ENCODE measurements at places on chromosomes 6 and 20.
A peak's percentile ranks its signal among the peaks of the same experiment; 100 is the strongest.

GRCh38 chr6:126804332-126805064 is 314.0 kb upstream of the RSPO3 start:
- no peak overlapping the region for H3K27ac ChIP-seq
- no peak overlapping the region for H3K4me3 ChIP-seq
- H3K36me3 ChIP-seq = no peaks in the 10 kb centered on the region
- no peaks in the 10 kb centered on the region for H3K27me3 ChIP-seq
- peak; percentile 70 for DNase-seq

- H3K4me1 ChIP-seq = no peaks in the 10 kb centered on the region
- no peak for DNase-seq
- H3K36me3 ChIP-seq = no peaks in the 10 kb centered on the region
- no peak overlapping the region for H3K4me3 ChIP-seq
- no peak overlapping the region for H3K27ac ChIP-seq
- H3K27me3 ChIP-seq = no peaks in the 10 kb centered on the region
Measured at GRCh38 chr6:24145690-24146131, 19.7 kb downstream of the NRSN1 start.

DNA sequence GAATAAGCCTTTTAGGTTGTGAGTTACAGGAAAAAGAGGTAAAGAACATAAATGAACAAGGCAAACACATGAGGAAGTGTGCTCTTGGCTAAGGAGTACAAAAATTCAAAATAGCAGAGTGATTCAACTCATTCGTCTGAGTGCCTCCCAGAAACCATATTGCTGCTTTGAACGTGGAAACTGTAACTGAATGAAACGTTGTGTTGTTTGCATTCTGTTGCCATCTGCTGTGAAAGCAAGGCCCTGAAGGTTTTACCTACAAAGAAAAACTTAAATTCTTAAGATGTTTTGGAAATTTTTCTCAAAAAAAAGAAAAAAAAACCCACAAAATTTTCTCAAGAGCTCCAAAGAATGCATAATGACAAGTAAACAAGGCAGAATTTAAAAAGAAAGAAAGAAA is 375.4 kb upstream of the HS3ST5 start:
- no peak for DNase-seq
- H3K36me3 ChIP-seq = no peaks in the 10 kb centered on the region
- no peak overlapping the region for H3K4me3 ChIP-seq
- no peaks in the 10 kb centered on the region for H3K27me3 ChIP-seq
- H3K4me1 ChIP-seq = peaks cover 47% of the 10 kb centered on the region

- H3K4me1 ChIP-seq = no peaks in the 10 kb centered on the region
- peaks cover 53% of the 10 kb centered on the region for H3K27me3 ChIP-seq
- H3K4me3 ChIP-seq = peak overlapping the region; percentile 37
- H3K27ac ChIP-seq = peak overlapping the region; percentile 7
- H3K36me3 ChIP-seq = no peaks in the 10 kb centered on the region
- peak; percentile 19 for DNase-seq
Measured at GRCh38 chr6:43246301-43247113, 3.2 kb downstream of the TTBK1 start.

- H3K36me3 ChIP-seq = no peaks in the 10 kb centered on the region
- no peaks in the 10 kb centered on the region for H3K27me3 ChIP-seq
- DNase-seq = no peak
- H3K27ac ChIP-seq = no peak overlapping the region
Measured at GRCh38 chr6:6655805-6656251, 67.3 kb downstream of the LY86 start.

DNA sequence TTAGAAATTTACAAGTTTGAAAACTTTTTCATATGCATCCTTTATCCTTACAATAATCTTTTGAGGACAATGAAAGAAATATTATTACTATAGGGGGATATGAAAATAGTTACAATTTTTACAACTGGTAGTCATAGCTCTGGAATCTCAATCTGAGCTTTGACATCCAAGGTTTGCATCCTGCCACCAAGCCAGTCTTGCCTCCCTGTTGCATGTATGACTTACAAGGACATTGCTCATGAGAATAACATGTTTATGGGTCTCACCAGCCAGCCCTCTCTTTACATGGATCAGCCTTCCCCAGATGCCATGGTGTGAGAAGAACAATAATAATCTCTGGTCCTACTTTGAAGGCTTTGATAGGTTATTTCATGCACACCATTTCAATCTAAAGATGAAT is 67.5 kb downstream of the THEMIS start:
- no peaks in the 10 kb centered on the region for H3K4me1 ChIP-seq
- H3K36me3 ChIP-seq = no peaks in the 10 kb centered on the region
- H3K4me3 ChIP-seq = no peak overlapping the region
- DNase-seq = no peak
- H3K27me3 ChIP-seq = no peaks in the 10 kb centered on the region

DNA sequence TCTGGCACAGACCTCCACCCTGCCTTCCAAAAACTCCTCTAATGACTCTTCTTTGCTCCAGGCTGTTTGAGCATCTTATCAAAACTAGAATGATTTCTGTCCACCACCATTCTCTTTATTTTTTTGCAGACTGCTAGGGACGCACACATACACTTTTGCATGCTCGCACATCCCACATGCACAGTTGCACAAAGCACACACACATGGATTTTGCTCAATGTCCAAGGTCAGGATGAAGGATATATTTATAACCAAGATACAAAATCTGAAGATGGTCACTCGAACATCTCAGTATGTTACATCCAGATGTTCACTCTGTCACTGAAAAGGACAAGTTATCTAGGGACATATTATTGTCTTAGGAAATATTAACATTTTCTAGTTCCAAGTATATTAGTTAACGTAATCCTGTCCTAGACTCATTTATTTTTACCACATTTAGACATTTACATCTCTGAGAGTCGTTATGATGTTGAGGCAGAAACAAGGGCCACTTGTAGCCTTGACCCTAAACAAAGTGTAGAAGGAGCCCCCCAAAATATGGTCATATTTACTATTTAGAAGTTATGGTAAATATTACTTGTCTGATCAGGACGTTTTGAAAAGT is 3.4 kb upstream of the SIM1 start:
- H3K27ac ChIP-seq = no peak overlapping the region
- H3K27me3 ChIP-seq = peaks cover 100% of the 10 kb centered on the region

GRCh38 chr20:33653218-33653899 is 8.8 kb upstream of the C20orf144 start:
- H3K4me1 ChIP-seq = peaks cover 16% of the 10 kb centered on the region
- DNase-seq = peak; percentile 78
- no peaks in the 10 kb centered on the region for H3K27me3 ChIP-seq
- H3K36me3 ChIP-seq = peaks cover 5% of the 10 kb centered on the region

DNA sequence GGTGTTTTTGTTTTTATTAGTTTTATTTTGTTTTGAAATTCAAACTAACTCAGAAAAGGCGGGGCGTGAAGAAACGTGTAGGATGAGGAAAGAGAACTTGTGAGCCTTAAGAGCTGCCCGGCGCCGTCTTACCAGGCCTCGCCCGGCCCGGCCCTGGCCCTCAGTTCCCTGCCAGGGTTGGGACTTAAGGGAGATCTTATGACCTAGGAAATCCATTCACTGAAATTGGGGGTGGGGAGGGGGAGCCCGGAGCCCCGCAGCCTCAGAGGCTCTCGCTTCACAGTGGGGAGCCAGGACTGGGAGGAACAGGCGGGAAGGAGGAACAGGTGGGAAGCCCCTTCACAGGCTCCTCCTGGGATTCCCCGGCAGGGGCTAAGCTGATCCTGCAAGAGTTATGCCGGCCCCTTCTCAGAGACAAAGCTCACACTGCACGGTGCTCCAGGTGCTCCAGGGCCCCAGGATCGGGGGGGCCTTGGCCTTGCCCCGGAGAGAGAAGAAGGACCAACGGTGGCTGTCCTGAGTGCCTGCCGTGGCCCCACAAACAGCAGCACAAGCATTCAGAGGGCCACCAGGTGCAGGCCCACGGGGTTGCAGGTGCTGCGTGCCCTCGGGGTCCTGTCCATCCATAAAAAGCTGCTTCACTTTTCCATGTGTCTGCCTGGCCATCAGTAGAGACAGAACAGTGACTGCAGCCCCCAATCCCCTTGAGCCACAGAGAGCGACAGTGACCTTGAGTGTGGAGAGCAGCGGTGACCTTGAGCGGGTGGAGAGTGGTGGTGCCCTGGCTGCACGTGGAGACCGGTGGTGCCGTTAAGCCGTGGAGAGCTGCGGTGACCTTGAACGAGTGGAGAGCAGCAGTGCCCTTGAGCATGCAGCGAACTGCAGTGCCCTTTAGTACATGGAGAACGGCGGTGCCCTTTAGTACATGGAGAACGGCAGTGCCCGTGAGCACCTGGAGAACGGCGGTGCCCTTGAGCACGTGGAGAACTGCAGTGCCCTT is 152.7 kb downstream of the DLL1 start:
- H3K27me3 ChIP-seq = no peaks in the 10 kb centered on the region
- H3K4me1 ChIP-seq = no peaks in the 10 kb centered on the region
- no peaks in the 10 kb centered on the region for H3K36me3 ChIP-seq
- no peak overlapping the region for H3K4me3 ChIP-seq
- H3K27ac ChIP-seq = no peak overlapping the region
